ENCODE measurements at places on chromosomes 12 and 14.

- DNase-seq = no peak
These were observed 263.4 kb downstream of the ADGRD1 start for GRCh38 chr12:131217024-131217586.

DNA sequence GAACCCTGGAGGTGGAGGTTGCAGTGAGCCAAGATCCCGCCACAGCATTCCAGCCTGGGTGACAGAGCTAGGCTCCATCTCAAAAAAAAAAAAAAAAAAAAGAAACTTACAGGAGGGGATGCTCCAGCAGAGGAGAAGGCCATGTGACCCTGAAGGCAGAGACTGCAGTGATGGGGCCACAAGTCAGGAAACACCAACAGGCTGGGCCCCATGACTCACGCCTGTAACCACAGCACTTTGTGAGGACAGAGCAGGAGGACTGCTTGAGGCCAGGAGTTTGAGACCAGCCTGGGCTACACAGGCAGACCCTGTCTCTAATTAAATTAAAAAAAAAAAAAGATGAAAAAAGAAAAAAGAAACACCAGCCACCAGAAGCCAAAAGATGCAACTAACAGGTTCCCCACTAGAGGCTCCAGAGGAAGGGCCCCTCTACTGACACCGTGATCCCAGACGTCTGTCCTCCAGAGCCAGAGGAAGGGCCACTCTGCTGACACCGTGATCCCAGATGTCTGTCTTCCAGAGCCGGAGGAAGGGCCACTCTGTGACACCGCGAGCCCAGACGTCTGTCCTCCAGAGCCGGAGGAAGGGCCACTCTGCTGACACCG lies 9.1 kb upstream of the GLT1D1 start:
- no peak for DNase-seq

DNA sequence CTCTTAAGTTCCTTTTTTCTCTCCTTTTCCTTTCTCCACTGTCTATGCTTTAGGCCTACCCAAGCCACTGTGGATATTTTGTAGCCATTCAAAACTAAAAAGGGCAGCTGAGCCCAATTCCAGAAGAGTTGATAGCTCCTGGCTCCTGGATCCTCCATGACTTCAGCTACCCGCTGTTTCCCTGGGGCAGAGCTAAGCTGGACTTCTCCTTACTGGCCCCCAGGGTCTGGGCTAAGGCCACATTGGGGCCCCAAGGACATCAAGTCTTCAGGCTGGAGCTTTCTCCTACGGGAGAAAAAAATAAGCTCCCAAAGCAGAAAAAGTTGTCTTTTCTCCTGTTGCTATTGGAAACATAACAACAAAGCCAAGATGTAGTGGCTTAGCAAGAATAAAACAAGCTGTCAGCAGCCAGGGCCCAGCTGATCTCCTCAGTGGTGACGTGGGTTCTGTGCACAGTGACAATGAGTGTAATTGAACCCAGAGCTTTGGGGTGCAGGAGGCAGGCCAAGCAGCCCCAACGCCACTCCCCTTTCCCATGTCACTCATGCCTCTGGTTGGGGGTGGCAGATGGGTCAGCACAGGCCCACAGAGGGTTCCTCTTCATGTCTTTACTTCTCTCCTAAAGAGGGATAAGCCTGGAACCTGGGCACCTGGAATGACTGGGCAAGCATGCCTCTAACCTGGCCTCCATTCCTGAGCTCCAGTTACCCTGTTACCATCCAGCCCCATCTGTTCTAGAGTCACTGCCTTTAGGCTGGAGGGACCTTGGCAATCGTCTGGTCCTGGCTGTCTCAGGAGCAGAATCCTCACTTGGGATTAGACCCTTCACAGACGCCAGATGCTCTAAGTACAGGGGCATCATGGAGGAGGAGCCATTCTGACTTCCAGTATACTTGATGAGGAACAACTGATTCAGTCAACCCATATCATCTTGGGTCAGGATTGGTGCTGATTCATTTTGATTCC lies 171.2 kb downstream of the ZFP36L1 start:
- peak; percentile 75 for DNase-seq

DNA sequence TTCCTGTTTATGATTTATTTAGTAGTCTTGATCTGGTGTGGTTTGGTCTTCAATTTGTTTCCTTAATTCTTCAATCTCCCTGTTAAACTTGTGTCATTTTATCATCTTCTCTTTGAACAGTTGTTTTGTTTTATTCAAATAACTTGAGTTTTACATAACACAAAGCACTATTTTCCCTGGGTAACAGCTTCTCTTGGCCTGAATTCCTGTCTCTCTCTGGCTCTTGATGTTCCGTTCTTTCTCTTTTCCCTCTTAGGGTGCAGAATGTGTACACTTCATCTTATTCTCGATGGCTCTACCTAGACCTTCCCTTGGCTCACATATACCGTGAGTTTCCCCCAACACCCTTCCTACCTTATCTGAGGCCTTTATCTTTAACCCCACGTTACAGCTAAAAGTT lies 36.8 kb upstream of the VPS33A start:
- DNase-seq = no peak

DNA sequence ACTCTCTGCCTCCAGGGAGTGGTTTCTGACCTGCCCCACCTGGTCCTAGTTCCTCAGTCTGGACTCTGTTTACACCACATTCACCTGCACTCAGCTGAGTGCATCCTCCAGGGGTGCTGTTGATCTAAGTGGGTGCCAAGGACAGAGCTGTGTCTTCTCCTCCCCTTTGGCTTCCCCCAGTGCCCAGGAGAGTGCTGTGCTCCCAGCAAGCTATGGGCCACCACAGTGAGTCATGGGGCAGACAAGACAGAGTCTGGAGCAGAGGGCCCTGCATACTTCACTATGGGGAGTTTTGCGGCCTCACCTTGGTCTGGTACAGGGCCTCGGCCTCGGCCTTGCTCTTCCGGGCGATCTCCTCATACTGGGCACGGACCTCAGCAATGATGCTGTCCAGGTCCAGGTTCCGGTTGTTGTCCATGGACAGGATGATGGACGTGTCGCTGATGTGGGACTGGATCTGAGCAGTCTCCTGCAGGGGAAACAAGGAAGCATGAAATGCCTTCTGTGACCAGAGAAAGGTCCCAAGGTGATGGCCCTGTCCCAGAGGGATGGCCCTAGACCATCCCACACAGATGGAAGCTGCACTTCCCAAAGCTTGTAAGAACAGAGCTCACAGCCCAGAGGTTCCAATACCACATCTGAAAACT lies 4.9 kb downstream of the KRT73 start:
- DNase-seq = no peak

DNA sequence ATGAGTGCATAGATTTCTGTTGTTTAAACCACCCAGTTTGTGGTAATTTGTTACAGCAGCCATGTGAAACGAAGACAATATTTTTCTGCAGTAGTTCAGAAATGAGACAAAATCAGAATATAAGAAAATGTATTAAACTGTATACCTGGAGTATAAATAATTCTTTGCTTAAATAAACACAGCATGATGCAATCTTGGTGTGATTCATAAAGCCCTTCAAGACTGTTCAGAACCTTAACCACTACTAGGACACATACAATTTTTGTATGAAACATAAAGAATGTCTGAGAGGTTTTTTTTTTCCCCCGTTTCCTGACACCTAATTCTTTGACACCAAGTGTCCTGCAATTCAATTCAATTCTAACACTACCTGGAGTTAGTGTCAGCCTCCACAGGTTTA lies 10.5 kb downstream of the C12orf75 start:
- DNase-seq = peak; percentile 52

- peak; percentile 86 for DNase-seq
These were observed 170.2 kb upstream of the FOXG1 start for GRCh38 chr14:28596391-28596790.

DNA sequence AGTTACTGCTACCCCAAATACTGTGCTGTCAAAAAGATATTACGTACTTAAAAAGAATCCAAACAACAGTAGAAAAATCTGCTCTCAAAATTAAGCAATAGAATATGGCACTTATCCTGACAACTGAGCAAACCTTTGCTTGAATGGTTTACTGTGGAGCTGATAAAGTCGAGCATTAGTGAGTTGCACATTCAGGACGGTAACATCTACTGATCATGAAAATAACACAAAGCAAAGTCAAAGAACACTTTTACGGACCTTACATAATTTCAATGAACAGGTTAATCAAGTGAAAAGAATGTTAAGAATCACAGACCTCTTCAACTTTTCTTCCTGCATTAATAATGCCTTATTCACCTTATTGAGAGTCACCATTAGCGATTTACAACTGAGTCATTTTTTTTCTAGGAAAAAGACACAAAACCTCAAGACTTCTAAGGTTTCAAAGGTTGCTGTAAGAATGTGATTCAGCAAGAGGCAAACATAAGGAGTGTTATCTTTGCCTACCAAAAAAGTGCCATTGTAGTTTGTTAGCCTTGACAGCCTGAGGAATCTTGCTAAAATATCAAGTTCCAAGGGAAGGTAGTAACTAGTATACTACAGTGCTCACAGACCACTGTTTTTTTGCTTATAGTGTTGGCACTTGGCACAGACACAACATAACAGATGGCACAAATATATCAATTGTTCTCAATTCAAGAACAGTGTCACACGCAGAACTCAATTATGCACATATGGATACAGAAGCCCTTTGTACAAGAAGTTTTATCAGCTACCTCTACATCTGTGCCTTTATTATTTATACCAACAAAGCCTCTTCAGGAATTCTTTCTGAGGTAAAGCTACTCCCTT lies 334.2 kb upstream of the RPL10L start:
- DNase-seq = no peak

GRCh38 chr12:65269603-65270002 lies 8.9 kb upstream of the MSRB3 start:
- DNase-seq = peak; percentile 42

DNA sequence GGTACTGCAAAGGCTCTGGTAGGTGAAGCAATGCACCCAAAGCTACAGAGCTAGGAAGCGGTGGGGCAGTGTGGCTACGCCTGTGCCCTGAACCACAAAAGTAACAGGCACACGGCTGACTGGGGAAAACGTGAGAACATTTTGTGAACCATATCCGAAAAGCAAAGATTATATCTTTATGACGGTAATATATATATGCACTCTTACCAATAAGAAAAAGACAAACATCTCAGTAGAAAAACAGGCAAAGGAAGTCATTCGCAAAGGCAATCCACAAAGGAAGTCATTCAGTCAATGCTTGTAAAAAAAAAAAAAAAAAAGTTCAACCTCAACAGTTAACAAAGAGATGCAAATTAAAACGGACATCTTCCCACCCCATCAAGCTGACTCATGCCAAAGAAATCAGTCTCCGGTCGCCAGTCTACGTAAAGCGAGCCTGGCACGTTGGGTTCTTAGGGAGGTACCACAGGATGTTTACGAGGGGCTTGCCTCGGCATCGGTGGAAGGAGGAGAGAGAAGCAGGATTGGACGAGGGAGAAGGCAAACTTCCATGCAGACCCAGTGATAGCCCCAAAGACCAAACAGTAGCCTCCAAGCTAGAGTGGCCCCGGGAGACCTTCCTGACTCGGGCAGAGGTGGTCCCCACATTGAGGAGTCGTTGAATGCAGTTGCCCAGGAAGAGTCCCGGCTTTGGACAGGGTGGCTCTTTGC lies 39.4 kb upstream of the PPP2R5C start:
- no peak for DNase-seq

GRCh38 chr12:52010152-52010622 lies 3.4 kb downstream of the TAMALIN start:
- peak; percentile 86 for DNase-seq

GRCh38 chr12:98678236-98678945 lies 33.3 kb downstream of the APAF1 start:
- DNase-seq = no peak

GRCh38 chr12:118183711-118184110 lies 47.8 kb downstream of the PEBP1 start:
- DNase-seq = no peak

GRCh38 chr14:51596488-51597117 lies 55.1 kb upstream of the FRMD6 start:
- DNase-seq = peak; percentile 70

DNA sequence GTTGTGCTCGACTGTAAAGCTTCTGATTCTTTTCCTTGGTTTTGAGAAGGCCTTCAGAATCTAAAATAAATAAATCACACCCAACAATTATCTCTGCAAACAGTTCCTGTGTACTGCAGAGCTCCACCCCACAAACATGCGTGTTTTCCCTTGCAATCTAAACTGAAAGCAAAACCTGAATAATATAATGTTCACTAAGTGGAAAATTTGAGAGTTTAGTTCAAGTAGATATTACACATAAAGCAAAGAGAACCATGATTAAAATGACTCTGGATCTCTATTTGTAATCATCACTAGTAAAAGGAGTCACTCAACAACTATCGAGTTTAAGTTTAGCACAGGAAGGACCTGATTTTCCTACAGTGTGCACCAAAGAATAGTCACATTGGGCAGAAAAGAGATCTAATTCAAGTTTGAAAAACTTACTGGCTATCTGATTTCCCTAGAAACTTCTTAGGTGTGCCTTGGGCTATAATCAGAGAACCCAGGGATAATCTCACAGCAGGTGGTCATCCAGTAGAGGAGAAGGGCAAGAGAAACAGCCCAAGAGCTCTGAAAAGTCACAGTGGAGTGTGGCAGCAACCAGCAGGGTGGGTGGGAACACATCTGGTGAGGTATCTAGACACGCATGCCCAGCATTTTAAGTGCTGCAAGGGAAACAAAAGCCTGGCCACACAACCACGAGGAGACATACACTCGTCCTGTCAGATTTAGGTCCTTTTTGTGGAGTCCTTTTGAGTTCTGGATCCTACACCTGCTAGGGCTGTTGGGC lies 25.4 kb downstream of the ATG14 start:
- DNase-seq = no peak

DNA sequence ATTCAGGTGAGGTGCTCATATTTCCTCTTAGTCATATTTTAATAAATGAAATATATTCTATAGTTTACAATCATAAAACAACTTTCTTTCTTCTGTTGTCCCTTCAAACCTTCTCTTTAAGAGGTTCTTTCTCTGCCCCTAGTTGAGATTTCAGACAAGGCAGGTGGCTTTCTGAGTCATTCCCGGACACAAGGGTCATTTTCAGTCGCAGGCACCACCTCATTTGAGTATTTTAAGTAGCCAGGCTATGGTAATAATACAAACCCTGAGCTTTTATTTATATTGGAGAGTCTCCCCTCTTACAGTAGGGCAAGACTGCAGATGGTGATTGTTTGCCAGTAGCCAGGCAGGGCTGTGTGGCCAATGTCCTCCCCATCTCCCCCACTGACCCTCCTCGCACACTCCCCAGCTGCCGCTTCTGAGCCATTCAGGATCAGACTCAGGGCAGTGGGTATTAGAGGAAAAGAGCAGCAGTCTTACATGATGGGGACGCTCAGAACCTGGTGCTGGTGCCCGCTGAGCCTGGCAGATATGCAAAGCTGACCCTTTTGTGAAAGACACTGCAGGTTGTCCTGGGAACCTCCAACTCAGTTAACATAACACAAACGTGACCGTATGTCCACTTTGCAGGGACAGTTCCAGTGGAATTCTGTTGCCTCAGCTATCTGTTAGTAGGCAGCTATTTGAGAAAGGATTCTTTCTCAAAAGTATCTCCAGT lies 101.1 kb upstream of the BCL2L14 start:
- no peak for DNase-seq

Data from fibroblast of skin of right biceps (primary cell).